ENCODE measurements at places on chromosomes 11 and 22.

DNA sequence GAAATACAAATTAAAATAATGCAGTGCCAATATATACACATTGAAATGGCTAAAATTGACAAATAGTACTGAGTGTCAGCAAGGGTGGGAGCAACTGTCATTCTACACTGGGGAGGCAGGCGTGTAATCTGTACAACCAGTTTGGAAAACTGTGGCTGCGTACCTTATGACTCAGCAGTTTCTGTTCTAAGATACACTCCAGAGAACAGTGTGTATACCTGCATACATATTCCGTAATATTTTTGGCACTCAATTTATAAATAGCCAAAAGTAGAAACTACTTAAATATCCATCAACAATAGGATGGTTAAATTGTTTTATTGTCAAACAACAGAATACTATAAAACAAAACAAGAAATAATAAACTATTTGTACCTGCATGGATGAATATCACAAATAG, 57.6 kb downstream of the RNF169 start:
- peak; percentile 13 for DNase-seq

- DNase-seq, result peak; percentile 65
These were observed 7.3 kb downstream of the PARVB start for GRCh38 chr22:44031158-44031952.

- DNase-seq, result peak; percentile 20
These were observed 638 bp downstream of the PARVA start for GRCh38 chr11:12377824-12378593.

DNA sequence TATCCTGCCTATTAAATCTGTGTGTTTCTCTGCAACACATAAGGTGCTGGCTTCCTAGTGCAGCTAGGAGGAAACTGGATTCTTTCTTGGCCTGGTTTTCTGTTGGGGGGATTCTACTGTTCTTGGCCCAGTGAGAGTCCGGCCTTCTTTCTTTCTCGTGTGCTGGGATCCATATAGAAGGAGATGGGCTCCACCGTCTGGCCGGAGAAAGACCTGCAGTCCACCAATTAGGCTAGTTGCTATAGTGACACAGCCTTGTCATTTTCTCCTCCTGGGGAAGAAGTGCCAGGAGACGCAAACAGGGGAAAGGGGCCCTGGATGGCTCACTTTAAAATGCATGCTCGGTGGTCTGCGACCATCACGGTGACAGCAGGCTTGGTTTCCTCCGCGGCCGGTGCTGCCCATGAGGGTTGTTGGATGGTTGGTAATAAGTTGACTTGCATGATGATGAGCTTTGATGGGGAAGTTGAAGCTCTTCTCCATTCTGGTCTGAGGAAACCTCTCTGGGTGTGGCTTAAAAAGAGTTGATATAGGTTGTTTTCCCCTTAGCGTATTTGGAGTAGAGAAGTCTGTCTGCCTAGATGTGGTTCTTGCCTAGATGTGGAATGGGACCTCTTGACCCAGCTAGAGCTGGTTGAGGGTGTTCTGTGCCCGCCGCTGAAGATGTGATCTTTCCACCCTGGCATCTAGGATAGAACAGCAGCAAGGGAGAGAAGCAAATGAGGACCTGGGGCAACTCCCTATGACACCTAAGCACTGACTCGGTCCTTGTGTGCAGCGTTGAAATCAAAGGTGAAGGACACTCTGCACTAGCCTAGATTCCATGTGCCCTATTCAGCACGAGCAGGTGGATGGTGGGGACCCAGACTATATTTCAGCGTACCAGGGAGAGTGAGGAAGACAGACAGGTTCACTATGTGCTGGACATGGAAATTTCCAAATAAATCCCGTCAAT, 1335.0 kb downstream of the BRD1 start:
- DNase-seq, result peak; percentile 83

DNA sequence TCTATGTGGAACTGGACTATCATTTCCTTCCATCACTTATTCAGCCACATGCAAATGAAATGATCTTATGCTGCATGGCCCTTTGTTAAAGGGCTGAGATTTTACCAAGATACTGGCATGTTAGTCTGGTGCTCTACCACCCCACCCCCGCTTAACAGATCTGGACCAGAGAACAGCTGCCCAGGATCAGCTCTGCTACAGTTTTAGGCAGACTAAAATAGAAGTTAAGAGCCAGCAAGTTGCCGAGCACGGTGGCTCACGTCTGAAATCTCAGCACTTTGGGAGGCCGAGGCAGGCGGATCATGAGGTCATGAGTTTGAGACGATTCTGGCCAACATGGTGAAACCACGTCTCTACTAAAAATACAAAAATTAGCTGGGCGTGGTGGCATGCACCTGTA, 4.6 kb downstream of the DDB1 start:
- no peak for DNase-seq

DNA sequence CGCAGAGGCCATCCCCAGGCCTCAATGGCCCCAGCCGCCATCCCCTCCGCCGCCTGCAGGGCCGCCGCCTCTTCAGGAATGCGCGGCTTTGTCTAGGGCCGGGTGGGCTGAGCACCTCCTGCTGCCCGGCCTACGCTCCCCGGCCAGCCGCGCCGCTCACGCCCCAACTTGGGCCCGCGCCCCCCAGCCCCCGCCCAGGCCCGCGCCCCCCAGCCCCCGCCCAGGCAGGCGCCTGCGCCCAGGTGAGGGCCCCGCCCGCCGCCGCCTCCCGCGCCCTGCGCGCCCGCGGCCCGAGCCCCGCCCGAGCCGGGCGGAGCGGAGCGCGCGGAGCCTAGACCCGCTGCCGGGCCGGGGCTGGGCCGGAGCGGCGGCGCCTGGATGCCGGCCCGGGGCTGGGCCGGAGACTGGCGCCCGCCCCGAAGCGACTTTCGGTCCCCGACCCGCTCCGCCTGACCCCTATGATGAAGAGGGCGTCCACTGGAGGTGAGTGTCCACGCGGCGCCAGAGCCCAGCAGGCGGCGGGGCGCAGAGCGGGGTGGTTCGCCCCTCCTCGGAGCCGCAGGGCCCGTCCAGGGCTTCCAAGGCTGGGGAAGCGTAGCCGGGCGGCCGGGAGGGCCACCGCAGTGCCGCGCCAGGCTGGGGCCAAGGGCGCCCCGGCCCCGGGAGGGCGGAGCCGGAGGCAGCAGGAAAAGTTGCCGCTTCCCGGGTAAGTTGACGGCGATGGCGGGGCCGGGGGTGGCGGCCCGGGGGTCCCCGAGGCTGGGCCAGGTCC, 34.3 kb upstream of the PRODH start:
- DNase-seq, result peak; percentile 47

DNA sequence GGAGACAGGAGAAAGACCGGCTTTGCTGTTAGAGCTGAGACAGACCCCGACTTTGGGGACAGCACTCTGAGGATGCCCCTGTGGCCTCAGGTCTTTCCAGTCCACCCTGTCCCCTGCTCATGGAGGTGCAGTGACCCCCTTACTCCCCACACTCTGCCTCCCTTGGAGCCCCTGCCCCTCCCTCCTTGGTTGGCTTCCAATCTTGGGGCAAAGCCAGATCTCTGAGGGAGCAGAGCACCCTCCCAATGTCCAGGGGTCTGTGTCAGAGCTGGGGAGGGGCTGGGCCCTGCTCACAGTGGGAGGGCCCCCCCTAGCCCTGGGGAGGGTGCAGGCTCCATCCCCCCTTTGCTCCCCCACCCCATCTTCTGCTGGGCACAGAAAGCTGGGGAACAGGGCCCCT, 50.0 kb downstream of the IGLL1 start:
- no peak for DNase-seq
